SK-MEL-5 (cell line): ENCODE measurements at places on chromosomes 3 and 15. TPM values are rescaled to one million over a fixed set of nuclear protein-coding genes. Genes with fewer than 3 reads are reported as not detected.

Gene CEP97
- 17.9 TPM in 2 replicates for total RNA-seq

- DNase-seq = no peak
Observed at GRCh38 chr3:196803891-196804468, 63.7 kb upstream of the SENP5 start.

Gene SIAH2
- 19.5 and 22.1 TPM in 2 replicates for total RNA-seq

Gene SATB1
- 2.1 and 4.0 TPM in 2 replicates for total RNA-seq

DNA sequence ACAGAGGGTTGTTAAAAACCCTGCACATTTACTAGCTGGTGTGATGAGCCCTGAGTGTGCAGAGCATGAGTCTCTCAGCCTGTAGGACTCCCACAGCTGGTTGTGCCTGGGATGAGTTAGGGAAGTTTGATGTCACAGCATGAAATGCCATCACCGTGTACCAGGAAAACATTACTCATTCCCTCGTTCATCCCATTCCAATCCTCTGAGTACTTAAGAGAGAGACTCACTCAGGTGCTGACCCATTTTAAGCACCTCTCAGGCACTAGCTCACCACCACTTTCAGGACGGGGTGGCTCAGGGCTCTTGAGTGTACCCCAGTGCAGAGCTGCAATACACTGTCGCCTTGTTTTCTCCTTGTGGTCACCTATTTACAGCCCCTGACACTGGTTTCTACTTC, 18.7 kb downstream of the MGLL start:
- DNase-seq = no peak
